ENCODE measurements at places on chromosomes 12 and 14.
A peak's percentile ranks its signal among the peaks of the same experiment; 100 is the strongest.

DNA sequence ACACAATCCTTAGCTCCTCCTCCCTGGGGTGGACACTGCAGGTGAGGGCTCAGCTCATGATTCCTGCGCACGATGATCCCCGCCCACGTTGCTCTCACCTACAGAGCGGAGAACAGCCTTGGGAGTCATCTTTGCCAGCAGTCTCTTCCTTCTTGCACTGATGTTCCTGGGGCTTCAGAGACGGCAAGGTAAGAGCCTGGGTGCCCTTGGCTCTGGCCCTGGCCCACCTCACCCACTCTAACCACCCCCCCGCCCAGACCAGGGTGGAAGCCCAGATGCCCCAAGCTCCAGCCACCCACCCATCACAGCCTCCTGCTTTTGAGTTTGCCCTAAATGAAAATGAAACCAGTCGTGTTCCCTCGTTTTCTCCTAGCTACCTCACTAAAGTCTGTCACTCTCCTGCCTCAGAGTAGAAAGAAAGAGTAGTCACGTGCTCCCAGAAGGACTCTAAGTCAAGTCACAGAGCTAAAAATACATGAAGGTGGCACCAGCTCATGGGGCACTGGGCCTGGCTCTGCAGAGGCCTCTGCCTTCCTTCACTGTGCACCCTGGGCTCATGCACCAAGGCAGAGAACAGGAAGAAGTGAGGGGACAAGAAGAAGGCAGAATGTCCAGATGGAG, 9.0 kb downstream of the TAPBPL start:
- DNase-seq = no peak

DNA sequence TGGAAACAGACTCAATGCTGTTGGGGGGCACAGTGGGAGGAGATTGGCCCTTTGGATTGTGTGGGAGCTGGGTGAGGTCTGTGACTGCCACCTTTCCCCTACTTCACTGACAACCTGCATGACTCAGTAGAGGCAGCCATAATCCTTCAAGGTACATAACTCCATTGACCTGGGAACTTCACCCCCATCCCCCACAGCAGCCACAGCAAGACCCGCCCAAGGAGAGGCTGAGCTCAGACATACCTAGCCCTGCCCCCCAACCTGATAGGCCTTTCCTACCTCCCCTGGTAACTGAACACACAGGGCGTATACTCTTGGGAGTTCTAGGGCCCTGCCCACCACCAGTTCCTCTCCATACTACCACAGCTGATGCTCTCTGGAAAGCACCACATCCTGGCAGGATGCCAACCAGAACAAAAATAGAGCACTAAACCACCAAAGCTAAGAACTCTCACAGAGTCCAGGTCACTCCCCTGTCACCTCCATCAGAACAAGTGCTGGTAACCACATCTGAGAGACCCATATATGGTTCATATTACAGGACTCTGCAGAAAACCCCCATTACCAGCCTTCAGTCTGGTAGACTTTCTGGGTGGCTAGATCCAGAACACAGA, 703.9 kb downstream of the FSCB start:
- DNase-seq = no peak

DNA sequence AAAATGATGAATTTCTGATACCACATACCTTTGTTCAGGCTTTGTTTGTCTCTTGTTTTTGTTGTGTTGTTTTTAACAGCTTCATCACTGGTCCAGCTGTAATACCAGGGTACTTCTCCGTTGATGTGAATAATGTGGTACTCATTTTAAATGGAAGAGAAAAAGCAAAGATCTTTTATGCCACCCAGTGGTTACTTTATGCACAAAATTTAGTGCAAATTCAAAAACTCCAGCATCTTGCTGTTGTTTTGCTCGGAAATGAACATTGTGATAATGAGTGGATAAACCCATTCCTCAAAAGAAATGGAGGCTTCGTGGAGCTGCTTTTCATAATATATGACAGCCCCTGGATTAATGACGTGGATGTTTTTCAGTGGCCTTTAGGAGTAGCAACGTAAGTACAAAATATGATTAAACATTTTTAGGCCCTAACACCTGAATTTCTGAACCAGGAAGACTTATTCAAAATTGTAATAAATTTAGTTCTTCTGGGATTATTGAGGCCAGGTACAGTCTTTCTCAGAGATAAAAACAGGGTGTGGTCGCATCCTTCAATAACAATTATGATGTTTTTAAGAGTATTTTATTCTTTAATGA, 22.4 kb downstream of the RXYLT1 start:
- no peak for DNase-seq

DNA sequence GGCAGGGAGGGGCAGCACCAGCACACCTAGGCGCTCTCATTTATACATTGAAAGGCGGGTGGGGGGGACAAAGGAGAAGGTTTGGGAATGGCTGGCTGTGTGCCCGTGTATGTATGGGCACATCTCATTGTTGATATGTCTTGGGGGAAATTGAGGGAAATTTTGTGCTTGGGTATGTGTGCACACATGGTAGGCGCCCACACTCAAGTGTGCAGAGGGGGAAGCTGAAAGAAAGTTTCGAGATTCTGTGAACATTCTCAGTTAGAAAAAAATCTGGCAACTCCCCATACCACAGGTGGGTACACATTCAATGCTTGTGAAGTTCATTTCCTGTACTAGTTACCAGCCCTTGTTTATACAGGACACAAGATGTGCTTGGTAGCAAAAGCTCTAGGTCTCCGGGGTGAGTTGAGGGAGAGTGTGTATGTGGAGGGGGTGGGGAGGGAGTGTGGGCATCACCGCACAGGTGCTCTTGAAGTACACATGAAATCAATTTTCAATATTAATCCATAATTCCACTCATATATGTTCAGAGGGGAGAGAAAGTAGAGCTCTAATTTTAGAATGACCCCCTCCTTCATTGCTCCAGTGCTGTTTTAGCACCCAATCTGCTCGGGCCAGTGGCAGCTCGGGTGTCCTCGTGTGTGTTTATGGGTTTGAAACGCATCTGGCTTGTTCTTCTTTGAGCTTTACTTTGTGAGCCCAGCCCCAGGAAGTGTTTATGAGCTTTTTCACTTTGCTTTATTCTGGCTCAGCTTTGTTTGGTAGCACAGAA, 286.0 kb downstream of the ZFP36L1 start:
- DNase-seq = peak; percentile 34

DNA sequence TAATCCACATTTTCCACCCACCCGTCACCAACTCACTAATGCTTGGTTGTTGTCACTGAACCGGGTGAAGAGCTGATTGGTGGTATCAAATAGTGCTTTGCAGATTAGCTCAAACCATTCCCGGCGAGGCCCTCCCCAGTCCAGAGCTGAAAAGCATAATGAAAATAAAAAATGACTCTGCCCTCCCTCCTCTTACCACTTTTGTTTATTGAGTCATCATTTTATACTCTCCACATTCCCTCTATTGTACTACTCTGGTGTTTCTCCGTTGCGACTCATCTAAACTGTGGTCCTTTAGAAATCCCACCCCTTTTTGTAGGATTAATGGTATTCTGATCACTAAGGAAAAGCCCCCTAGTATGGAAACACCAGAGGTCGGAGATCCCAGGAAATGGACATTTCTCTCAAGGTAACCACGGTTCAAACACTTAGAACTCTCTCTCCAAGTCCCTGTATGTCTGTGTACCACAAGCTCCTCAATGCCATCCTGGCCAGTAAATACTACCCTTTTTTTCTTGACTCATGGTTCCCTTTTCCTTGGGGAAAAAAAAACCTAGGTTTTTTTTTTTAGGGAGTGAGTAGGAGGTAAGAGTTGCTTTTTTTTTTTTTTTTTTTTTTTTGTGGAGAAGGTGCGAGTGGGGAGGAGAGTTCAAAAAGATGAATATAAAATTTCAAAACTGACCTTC, 42.0 kb downstream of the AREL1 start:
- no peak for DNase-seq

- no peak for DNase-seq
Measured at GRCh38 chr14:26856876-26857518, 259.2 kb upstream of the NOVA1 start.

Data from CD4-positive, alpha-beta T cell treated with Interleukin-15 for 1 hour (primary cell).